ENCODE measurements at places on chromosomes 2 and 18.

DNA sequence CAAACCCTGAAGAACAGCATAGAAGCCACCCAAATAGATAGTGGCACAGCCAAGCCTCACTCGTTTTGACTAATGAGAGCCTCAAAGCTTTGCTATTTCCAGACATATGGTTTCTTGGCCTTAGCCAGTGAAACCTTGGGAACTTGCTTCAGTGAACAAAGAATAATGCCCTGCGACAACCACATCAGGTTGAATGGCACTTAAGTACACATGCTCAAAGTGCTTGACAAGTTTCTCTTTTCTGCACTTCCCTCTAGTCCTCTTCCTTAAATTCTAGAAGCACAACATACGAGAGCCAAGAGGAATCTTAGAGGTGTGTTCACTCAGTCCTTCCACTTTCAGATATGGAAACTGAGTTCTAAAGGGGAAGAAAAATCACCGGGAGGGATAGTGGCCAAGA, 258.3 kb downstream of the HAUS1 start:
- H3K4me3 ChIP-seq: no peak overlapping the region
- H3K27ac ChIP-seq: no peak overlapping the region
- no peaks in the 10 kb centered on the region for H3K4me1 ChIP-seq

- peak; percentile 60 for DNase-seq
- no peaks in the 10 kb centered on the region for H3K27me3 ChIP-seq
- peak overlapping the region; percentile 96 for H3K27ac ChIP-seq
- H3K36me3 ChIP-seq: no peaks in the 10 kb centered on the region
- peak overlapping the region; percentile 97 for H3K4me3 ChIP-seq
- peaks cover 15% of the 10 kb centered on the region for H3K4me1 ChIP-seq
These were observed 995 bp upstream of the RTN4 start for GRCh38 chr2:55051026-55051866.

GRCh38 chr2:206993964-206994363, 54.6 kb downstream of the CPO start:
- H3K36me3 ChIP-seq: no peaks in the 10 kb centered on the region
- H3K4me3 ChIP-seq: no peak overlapping the region
- DNase-seq: no peak
- H3K27me3 ChIP-seq: no peaks in the 10 kb centered on the region
- H3K4me1 ChIP-seq: no peaks in the 10 kb centered on the region

- H3K27ac ChIP-seq: peak overlapping the region; percentile 40
- no peaks in the 10 kb centered on the region for H3K27me3 ChIP-seq
- H3K4me1 ChIP-seq: peaks cover 28% of the 10 kb centered on the region
- H3K36me3 ChIP-seq: no peaks in the 10 kb centered on the region
These were observed 42.5 kb downstream of the LDLRAD4 start for GRCh38 chr18:13260935-13261640.
